ENCODE measurements at places on chromosomes 5 and 9.

DNA sequence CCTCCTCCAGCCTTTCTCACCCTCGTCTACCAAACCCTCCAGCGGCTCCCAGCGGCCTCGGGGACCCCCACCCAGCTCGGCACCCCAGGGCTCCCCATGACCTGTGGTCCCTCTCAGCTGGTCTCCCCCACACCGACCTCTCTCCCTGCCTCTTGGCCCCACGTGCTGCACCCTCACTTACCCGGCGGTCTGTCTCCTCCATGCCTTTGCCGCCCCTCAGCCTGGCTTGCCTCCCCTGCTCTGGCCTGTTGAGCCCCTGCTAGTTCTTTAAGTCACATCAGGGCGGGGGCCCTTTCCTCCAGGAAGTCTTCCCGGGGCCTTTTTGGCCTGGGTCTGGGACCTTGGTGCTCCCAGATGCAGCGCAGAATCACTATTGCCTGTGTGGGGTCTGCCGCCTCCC lies 81.5 kb downstream of the LMX1B start:
- no peak for DNase-seq

- DNase-seq: no peak
Measured at GRCh38 chr9:33453286-33453860, 6.0 kb upstream of the AQP3 start.

DNA sequence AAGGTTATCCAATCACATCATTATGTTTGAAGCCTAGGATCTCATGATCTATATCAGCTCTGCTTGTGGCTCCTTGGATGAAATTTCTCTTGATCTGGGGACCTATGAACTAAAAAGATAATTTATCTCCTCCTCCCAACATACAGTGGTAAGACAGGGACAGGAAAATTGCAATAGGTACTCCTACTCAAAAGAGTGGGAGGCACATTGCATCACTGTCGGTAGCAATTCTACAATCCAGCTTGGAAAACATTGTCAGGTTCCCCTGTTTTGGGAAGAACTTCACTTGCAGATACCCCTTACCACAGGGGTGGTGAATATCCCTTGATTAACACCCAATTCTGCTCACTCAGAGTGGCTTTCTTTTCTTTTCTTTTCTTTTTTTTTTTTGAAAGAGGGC lies 107.7 kb downstream of the HSPA4 start:
- DNase-seq: no peak

- no peak for DNase-seq
Measured at GRCh38 chr9:121363622-121363961, 6.5 kb downstream of the STOM start.

GRCh38 chr9:35566417-35566816 lies 38.6 kb upstream of the TESK1 start:
- no peak for DNase-seq

Measured in Panc1 (cell line).